H7 (cell line): ENCODE measurements at places on chromosomes 2 and 18. TPM values are rescaled to one million over a fixed set of nuclear protein-coding genes. Genes with fewer than 3 reads are reported as not detected.

DNA sequence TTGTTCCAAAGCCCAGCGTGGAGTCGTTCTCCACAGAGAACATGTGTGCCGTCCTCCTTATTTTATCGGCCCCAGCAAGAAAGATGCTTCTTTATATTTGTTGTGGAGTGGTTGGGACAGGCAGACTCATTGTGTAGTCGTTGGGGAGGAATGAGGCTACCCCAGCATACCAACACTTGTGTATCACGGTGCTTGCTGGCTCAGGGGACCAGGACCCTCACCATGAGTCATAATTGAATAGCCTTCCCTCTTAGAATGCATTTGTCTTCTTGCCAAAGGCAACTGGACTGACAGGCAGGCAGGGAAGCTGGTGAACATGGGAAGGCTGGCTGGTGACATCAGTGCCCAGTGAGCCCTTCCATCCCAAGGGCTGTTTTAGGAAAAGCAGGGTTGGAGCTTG lies 4.7 kb downstream of the CAPN10 start:
- no peak for DNase-seq

DNA sequence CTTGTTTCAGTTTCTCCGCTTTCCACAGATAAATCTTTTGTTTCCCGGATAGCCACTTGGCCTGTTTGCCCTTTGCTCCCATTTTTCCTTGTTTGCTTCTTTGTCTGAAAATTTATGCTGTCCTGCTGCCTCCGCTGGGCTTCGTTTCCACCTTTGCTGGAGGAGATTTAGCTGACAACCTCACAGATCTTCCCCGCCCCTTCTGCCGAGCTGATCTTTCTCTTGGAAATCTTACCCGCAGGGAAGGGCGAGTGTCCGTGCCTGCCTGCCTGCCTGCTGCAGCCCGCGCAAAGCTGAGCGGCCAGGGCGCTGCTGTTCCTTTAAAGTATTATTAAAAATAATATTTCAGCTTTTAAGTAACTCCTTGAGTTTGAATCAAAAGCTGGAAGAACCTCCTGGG lies 1.4 kb upstream of the XRCC5 start:
- peak; percentile 58 for DNase-seq

DNA sequence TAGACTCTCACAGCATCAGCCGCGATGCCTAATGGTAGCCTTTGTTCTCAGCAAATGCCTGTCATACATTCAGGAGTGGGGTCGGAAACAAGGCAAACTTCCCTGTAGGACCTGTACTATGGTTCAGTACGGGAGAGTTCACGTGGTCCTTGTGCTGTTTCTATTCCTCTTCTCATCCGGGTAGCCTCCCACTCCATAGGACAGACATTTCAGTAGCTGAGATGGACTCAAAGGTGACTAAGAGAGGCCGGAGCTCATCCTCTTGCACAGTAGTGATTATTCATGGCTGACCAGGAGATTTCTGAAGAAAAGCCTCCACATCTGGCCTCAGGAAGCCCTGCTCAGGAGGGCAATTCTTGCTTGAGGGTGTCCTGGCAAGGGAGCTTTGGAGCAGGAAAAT lies 117.8 kb upstream of the SPRED2 start:
- DNase-seq = no peak

DNA sequence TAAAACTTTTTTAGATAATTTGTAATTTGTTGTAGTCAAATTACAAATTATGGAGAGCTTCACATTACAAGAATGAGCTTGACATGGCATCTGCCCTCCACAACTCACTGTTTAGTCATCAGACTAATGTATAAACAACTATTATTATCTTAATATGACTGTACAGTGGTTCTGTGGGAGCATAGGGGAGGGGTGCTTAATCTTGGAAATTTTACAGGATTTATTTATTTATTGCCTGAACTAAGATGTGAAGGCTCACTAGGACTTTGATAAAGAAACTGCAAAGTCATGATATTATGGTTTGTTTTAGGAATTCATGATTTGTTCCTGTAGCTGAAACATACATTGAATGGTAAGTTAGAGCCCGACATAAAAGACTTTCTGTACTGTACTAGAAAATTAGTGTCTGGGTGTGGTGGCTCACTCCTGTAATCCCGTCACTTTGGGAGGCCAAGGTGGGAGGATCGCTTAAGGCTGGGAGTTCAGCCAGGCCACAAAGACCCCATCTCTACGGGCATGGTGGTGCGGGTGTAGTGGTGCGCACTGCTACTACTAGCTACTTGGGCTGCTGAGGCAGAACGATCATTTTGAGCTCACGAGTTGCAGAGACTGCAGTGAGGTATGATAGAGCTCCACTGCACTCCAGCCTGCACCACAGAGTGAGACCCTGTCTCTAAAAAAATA lies 2.1 kb downstream of the MARCHF7 start:
- no peak for DNase-seq

DNA sequence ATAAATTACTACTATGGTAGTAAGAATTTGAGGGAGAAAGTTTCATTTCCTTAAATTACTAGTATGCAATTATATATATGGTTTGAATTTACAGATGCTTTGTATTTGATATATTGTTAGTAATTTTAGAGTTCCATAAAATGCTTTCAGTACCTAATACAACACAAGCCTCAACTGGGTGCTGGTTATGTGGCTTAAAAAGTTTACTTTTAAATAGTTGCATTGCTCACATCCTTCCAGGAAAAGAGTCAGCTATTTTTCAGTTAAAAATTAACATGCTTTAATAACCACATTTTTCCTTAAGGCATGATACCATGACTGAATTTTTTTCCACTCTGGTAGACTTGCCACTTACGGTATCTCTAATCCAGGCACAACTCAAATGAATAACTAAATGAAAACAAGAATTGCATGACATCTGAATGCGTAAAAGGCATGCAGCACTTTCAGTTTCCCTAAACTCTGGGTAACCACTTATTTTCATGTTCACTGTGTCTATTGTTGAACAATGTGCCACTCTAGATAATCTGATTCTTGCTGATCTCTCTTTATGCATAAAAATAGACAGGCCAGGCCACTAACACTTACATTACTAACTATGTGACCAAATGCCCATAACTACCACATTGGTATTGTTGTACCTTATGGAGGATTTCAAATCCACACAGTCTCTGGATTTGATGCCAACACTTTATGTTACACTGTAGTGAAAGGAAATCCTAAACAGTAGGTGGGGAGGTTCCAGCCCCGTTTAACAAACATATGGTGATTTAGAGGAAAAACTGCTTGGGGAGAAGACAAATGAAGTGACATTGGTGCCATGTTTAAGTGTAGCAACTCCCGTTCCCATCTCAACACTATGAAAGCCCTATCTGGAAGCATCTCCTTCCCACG lies 35.5 kb upstream of the SLC35F5 start:
- DNase-seq = no peak

- DNase-seq = no peak
These were observed 111.3 kb downstream of the DOCK10 start for GRCh38 chr2:224930990-224931389.

Gene BCL11A
- 30.5 and 34.9 TPM in 2 replicates for total RNA-seq

Gene GTF2A1L
- total RNA-seq = 1.7 and 2.5 TPM in 2 replicates

DNA sequence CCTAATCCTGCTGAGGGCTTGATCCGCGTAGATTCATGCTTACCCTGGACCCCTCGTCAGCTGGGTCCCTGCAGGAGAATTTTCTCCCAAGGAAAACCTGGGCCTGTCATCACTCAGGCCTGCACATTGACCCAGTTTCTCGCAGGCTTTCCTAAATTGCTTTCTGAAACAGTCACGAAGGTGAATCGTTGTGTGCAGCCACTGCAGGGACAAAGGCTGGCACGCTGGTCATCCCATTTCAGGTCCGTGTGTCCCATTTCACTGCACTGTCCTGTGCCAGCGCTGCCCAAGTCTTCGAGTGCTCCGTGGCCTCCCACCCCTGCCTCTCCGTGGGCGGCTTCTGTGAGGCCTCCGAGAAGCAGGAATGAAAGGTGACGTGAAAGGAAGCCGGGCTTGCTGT lies 62.8 kb upstream of the YWHAQ start:
- DNase-seq = peak; percentile 30

DNA sequence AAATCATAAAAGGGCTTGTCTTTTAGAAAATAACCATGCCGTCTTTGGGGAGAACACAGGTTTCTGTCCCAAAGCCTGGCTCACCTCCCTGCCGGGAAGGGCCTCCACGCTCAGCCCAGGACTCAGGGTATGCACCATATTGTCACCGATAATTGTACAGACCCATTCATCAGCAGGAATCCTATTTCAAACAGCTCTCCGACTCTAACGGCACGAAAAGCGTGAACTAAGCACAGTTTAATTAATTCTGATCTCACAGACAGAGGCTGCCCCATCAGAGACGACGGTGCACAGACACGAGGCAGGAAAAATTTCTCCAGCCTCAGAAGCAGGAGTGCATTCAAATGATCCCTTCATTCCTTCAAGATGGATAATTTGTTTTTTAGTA lies 276.2 kb downstream of the MYCN start:
- DNase-seq = no peak

DNA sequence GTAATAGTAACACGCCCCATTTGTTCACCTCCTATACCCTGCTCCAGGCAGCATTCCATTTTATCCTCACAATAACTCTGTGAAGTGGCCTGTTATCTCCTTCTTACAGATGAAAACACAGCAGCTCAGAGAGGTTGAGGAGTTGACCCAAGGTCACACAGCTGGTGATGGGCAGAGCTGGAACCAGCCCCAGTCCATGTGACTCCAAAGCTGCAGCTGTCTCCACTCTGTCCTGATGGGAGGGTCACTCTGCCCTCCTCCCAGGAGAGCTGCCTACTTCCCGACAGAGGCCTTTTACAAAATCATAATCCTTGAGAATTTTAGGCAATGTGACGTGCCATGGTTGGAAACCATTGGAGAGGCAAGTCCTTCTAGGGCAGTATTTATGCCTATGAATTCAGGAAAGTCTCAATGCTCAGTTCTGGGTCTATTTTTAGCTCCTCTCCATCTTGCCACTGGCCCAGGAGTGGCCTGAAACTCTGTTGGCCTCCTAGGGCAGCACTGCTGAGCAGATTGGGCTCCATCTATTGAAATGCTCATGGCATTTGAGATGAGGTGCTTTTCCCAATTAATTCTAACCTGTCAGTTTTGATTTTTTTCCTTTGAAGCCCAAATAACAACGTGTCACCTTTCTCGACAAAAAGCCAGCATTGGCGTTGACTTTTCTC lies 162.0 kb upstream of the MSH6 start:
- no peak for DNase-seq

Gene CCL20
- not detected in 2 replicates for total RNA-seq

DNA sequence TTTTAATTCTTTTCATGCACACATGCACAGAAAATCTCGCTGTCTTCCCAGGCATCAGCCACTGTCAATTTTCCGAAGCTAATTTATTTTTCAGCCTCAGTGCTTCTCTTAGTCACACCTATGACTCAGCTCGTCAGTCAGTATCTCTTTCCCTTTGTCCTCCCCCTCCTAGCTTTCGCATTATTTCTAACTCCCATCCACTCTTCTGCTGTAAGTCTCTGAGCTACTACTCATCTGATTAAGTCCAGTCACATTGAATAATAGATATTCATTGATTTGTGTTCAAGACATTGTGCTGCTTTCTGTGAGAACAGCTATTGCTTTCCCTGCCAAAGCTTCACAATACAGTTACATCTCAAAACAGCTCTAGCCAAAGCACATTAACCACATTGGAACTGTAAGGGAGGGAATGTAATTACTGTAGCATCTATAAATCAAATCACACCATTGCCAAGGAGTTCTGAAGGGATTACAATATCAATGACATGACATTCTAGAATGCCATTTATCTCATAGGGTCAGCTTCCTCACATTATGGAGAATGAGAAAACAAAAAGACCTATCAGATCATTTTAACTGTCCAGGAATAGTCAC lies 89.4 kb downstream of the SCN3A start:
- no peak for DNase-seq

Gene CDK15
- total RNA-seq = not detected in 2 replicates
